Activated T-cell treated with anti-CD3 and anti-CD28 coated beads, Interleukin-2, amount 50 U/mL, for 72 hours (primary cell): ENCODE measurements at places on chromosomes 2 and 18. TPM values are rescaled to one million over a fixed set of nuclear protein-coding genes. Genes with fewer than 3 reads are reported as not detected.

DNA sequence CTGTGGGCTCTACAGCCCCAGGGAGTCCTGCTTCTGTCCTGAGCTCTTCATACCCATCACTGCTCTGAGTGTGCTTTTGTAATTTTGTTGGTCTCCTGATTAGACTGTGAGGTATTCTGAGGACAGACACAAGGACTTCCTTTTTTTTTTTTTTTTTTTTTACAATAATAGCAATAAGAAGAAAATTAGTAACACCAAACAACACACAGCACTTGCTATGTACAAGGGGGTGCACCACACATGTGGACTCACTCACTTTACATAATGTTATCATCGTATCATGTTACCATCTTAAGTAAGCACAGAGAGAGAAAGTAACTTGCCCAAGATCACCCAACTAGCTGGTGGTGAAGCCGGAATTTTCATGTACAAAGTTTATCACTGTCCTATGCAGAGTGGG is 34.6 kb downstream of the MBP start:
- no peak for DNase-seq

GRCh38 chr2:133843091-133843490 is 274.8 kb upstream of the NCKAP5 start:
- DNase-seq: no peak

- no peak for DNase-seq
These were observed 46.4 kb upstream of the NPAS2 start for GRCh38 chr2:100773538-100773937.

The TPO gene
- not detected for total RNA-seq

The ZAP70 gene
- total RNA-seq: 164 TPM
